ENCODE measurements at places on chromosomes 12 and 14.

DNA sequence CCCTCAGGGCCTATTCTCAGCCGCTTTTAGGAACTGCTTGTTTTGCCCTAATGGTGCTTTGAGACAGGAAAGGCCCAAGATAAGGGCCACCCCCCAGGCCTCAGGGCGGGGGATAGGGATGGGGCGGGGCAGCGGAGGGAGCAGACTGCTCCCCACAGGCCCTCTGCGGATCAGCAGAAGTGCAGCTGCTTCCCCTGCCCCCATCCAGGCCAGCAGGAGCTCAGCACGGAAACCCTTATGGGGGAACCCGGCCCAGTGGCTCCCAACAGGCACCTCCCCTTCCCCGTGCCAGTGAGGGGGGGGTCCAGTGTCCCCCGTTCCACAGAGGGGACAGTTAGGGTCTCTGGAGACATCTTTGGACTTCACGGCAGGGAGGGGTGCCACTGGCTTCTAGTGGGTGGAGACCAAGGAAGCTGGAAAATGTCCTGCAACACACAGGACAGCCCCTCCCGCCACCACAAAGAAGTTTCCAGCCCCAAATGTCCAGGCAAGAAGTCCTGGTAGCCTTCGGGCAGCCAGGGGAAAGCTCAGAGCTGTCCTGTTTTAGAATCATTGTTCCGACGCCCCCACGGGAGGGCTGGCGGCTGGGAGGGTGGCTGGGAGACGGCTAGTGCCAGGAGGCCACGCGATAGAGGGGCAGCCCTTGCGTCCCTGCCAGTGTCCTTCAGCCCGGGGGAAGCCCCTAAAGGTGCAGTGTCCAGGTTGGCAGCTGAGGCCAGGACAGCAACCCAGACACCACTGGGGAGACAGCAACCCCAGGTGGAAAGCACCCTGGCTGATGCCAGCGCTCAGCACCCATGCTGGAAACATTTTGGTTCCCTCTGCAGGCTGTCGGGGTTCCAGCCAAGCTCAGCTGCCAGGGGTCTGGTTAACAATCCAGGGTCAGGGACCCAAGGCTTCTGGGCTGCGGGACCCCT is 10.4 kb upstream of the GPR132 start:
- no peak for DNase-seq

- DNase-seq, result no peak
These were observed 72.2 kb upstream of the CRY1 start for GRCh38 chr12:107165581-107165980.

- no peak for DNase-seq
These were observed 9.5 kb upstream of the RERG start for GRCh38 chr12:15230751-15231150.

DNA sequence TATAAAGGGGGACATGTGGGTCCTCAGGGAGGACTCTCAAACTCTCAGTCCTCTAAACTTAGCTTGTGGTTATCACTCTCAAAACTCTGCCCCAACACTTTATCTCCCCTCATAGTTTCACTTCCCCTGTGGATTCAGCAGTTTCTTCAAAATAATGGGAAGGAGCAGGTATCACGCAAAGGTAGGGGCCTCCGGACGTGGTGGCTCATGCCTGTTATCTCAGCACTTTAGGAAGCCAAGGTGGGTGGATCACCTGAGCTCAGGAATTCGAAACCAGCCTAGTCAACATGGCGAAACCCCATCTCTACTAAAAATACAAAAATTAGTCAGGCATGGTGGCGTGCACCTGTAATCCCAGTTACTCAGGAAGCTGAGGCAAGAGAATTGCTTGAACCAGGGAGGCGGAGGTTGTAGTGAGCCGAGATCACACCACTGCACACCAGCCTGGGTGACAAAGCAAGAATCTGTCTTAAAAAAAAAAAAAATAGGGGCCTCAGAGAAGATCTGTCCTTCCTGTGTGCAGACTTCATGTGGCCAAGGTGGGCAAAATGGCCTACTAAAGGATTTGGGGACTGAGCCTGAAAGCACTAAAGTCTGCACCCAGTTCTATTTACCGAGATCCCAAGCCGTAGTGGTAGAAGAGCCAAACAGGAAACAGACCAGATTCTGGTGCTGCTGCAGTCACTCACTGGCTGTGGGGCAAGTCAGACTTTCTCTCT is 6.4 kb downstream of the ITGB7 start:
- no peak for DNase-seq

DNA sequence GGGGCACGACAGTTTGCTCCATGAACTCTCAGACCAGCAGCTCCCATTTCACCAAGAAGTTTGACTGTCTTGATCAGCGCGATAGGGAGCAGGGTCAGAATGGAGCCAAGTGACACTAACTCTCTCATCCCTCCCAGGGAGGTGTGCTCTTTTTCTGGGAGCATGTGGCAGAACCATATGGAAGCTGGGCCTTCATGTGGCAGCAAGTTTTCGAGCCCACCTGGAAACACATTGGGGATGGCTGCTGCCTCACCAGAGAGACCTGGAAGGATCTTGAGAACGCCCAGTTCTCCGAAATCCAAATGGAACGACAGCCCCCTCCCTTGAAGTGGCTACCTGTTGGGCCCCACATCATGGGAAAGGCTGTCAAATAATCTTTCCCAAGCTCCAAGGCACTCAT is 24.0 kb downstream of the ITGA7 start:
- DNase-seq, result no peak

- peak; percentile 54 for DNase-seq
These were observed 2.5 kb downstream of the USP44 start for GRCh38 chr12:95548539-95549391.

- DNase-seq, result no peak
These were observed 88.0 kb downstream of the OSBPL8 start for GRCh38 chr12:76471579-76471978.

DNA sequence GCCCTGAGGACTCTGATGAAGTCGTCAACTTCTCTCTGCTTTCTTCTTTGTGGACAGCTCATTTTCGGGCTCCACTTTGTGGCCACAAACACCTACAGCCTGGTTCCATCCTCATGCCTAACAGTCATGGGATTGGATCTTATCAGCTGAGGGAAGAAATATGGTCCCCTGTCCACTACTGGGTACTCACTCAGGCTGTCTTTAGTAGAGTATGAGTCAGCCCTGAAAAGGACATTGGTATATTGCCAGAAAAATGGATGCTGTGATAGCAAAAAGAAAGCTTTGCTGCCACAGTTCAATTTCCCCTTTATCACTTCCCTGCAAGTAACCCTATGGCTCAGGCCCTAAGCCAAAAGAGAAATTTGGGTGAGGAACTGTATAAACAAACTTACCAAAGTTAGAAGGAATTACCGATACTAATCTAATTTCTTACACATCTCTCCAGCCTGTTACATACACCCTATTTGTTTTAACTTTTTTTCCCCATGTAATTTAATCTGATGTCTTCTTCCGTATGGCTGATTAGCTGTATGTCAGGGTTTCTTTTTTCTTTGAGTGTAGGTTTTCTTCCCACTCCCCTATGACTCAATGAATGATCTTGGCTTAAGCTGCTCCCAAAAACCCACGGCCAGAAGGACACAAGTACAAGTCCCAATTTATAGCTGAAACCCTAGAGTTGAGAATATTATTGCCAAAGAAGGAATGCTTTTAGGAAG is 29.1 kb downstream of the MTHFD1 start:
- DNase-seq, result no peak

DNA sequence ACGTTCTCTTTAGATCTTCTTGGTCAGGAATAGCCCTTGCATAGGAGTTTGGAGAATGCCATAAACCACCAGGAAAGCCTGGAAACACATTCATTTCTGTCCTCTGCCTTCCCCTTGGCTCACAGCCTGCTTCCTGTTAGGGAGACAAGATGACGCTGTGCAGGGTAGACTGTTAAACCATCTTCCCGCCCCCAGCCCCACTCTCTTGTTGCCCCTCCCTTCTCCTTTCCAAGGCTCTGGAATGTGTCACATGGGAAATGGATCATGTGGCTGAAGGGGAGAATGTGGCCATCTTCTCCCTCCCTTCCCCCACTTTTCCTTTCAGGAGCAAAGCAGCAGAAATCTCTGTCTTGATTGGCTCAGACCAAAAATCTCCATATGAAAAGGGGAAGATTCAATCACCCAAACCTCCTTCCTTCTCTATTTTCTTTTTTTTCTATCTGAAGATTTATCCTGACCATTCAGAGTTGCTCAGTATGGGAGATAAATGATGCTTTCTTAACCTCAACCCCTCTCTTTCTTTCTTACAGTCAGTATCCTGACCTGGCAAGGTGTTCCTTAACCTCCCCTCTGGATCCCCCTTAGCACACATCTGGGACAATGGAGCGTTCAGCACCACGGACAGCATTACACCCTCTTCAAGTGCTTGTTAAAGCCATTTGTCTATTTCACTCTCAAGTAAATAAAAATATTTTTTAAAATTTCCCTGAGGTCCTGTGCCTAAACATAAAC is 11.4 kb downstream of the GPR19 start:
- no peak for DNase-seq

GRCh38 chr14:61525293-61526011 is 169.9 kb upstream of the HIF1A start:
- DNase-seq, result peak; percentile 49

DNA sequence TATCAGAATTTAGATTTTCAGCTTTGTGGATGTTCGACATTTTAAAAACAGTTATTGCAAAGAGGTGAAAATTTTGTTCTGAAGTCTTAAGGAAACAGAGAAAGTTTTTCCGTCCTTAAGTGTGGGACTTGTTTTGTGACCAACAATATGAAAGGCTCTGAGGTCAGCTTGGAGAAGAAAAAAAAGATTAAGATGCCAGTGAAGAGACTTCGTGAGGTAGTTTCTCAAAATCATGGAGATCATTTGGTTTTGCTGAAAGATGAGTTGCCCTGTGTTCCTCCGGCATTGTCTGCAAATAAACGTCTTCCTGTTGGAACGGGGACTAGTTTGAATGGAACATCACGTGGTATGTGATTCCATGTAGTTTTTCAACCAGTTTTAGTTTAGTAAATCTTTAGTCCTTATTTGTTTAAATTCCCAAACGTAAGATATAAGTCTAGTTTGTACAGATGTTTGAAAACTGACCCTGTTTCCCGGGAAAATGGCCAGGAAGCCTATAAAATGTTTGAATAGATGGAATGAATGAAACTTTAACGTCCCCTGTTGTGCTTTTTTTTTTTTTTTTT is 682 bp downstream of the KIAA0586 start:
- no peak for DNase-seq

- DNase-seq, result no peak
These were observed 8.1 kb downstream of the TMEM179 start for GRCh38 chr14:104596451-104596918.

DNA sequence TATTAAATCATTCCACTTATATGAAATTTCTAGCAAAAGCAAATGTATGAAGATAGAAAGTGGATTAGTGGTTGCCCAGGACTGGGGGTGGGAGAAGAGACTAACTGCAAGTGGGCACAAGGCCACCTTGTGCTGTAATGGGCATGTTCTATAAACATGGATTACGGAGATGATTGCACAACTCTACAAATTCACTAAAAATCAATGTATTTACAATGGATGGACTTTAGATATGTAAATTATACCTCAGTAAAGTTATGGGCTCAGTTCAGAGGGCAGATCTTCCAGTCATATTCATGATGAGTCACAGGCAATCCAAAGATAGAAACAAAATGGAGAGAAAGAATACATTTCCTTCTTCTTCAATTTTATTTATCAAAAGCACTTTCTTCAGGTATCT is 173.9 kb downstream of the NDUFA12 start:
- no peak for DNase-seq

- peak; percentile 8 for DNase-seq
These were observed 580.2 kb downstream of the ETNK1 start for GRCh38 chr12:23204933-23205778.

- no peak for DNase-seq
These were observed 145.7 kb downstream of the NUAK1 start for GRCh38 chr12:105992849-105993740.

Data from T1000 (cell line).